ENCODE measurements at places on chromosomes 4 and X.

DNA sequence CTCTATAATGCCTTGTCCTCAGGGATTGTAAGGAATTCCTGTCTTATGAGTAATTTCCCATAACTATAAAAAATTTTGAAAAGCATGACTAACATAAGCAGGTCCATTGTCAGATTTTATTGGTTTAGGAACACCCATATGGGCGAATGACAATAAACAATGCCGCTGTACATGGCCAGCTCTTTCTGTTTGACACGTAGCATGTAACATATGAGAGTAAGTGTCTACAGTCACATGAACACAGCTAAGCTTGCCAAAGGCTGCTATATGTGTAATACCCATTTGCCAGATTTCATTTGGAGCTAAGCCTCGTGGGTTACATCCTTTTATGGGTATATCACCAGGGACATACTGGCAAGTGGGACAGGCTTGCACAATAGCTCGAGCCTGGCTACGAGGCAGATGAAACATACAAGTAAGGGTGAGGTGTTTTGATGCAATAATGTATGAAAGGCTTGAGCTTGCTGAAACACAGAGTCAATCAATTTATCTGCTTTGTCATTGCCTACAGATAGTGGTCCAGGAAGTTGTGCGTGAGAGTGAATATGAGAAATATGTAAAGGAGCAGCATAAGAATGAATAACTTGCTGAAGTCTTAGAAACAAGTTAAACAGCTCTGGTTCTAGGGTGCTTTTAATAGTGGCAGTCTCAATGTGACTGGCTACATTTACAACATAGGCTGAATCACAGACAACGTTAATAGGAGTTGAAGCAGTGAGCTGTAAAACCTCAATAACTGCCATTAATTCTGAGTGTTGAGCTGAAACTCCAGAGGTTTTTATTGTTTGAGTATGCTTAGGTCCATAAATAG is 67.4 kb upstream of the UGT2B10 start:
- H3K27ac ChIP-seq = peak overlapping the region; percentile 88
- H3K4me1 ChIP-seq = peaks cover 21% of the 10 kb centered on the region
- H3K36me3 ChIP-seq = no peaks in the 10 kb centered on the region
- H3K4me3 ChIP-seq = no peak overlapping the region
- peak; percentile 65 for DNase-seq

GRCh38 chrX:11666164-11666563 is 444 bp upstream of the ARHGAP6 start:
- H3K36me3 ChIP-seq = no peaks in the 10 kb centered on the region
- peak; percentile 18 for DNase-seq
- H3K4me1 ChIP-seq = no peaks in the 10 kb centered on the region
- H3K27me3 ChIP-seq = peaks cover 17% of the 10 kb centered on the region

DNA sequence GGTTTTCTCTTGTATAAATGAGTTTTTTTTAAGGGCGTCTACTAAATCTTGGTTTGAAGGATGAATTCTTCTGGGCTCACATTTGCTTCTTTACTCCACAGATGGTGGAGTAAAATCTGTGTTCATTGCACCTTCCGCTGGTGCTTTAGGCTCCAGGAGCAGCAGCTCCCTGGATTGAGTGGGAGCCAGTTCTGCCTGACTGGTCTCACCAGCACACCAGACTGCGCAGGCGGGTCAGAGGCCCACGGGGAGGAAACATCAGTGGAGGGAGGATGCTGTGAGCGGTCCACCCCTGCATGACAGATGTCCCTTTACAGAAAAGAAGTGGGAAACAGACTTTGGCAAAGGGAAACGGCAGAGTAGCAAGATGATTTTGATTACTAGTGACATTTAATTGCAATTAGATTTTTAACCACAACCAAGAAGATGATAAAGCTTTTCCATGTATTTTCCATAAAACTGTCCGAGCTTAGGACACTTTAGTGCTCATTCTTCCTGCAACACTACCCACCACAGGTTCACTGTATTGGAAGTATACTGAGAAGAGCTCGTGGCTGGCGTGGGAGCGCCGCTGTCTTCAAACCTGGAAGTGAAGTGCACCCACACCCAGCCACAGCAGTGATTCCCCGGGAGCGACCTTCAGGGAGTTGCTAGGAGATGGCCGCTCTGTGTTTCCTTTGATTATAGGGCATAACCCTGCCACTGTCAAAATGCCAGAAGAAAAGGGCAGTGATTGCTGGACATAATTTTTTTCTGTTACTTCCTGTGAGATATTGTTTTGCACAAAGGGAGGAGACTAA is 95.2 kb downstream of the SORBS2 start:
- H3K27me3 ChIP-seq = no peaks in the 10 kb centered on the region
- H3K36me3 ChIP-seq = no peaks in the 10 kb centered on the region
- DNase-seq = no peak
- no peak overlapping the region for H3K4me3 ChIP-seq

- DNase-seq = no peak
- H3K4me1 ChIP-seq = no peaks in the 10 kb centered on the region
- H3K36me3 ChIP-seq = no peaks in the 10 kb centered on the region
- H3K27me3 ChIP-seq = no peaks in the 10 kb centered on the region
- no peak overlapping the region for H3K27ac ChIP-seq
These were observed 160.1 kb upstream of the NDST3 start for GRCh38 chr4:117874216-117874615.

DNA sequence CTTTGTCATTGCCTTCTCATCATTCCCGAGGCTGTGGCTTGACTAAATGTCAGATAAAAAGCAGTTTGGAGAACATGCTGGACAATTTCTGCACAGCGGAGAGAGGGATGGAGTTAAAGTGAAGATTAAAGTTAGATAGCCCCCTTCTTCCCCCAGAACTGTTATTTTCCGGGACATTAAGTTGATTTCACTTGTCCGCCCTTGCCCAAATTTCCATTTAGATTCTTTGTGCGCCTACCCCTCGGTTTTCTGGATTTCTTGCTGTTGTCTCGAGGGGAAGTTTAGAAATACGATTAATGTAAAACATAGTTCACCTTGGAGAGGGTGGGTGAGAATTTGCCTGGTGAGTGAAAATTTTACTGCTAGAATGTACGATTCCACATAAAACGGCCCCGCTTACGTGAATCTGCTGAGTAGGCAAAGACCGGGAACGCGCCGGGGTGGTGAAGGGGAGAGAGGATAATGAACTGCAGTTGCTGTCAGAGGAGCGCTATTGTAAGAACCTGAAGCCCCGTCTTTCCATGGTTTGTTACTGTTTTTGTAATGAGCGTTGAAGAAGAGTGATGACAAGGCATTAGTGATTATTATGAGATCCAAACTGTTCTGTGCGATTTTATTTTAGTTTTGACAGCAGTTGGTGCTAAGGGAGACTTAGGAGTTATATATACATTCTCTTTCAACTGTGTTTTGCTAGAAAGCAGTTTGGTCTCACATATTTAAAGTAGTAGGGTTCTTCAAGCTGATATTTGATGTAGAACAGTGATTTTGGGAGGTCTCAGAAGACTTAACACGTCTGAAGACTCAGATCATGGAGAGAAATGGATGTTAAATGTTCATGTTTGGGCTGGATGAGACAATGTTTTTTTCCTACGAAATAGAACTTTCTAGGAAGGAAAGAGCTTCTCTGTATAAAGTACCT is 73.0 kb downstream of the AFF1 start:
- H3K27me3 ChIP-seq = no peaks in the 10 kb centered on the region
- H3K36me3 ChIP-seq = no peaks in the 10 kb centered on the region
- H3K27ac ChIP-seq = peak overlapping the region; percentile 98
- peak overlapping the region; percentile 75 for H3K4me3 ChIP-seq
- H3K4me1 ChIP-seq = peaks cover 25% of the 10 kb centered on the region

DNA sequence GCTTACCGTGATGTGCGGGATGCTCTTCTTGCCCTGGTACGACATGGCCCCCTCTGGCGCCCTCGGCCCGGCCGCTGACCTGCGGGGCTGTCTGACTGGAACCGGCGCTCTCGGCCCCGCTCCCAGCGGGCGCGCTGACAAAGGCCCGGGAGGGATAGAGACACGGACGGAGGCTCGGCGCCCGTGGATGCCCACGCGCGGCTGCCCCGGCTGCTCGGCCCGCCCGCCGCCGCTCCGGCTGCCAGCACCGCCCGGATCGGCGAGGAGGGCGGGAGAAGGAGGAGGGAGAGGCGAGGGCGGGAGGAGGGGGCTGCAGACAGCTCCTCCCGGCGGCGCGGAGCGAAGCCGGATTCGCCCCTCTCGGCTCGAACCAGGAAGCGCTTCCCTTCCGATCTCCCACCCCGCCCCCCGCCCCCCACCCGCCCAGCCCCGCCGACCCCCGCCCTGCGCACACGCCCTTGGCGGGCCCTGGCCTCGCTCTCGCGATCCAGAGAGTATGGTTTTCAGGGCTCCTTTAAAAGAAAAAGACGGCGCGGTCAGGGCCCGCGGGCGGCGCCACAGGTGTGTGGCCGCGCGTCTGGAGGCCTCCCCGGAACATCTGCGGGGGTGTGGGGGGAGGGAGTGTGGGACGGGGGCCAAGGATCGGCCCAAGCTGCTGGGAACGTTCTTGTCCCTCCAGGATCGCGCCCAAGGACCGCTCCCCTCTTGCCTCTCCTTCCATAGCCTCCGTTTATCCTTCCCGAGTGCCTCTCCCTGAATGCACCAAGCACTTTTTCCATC is 4.5 kb downstream of the CRMP1 start:
- peak; percentile 26 for DNase-seq
- H3K36me3 ChIP-seq = no peaks in the 10 kb centered on the region
- H3K27me3 ChIP-seq = peaks cover 65% of the 10 kb centered on the region
- H3K4me1 ChIP-seq = no peaks in the 10 kb centered on the region

DNA sequence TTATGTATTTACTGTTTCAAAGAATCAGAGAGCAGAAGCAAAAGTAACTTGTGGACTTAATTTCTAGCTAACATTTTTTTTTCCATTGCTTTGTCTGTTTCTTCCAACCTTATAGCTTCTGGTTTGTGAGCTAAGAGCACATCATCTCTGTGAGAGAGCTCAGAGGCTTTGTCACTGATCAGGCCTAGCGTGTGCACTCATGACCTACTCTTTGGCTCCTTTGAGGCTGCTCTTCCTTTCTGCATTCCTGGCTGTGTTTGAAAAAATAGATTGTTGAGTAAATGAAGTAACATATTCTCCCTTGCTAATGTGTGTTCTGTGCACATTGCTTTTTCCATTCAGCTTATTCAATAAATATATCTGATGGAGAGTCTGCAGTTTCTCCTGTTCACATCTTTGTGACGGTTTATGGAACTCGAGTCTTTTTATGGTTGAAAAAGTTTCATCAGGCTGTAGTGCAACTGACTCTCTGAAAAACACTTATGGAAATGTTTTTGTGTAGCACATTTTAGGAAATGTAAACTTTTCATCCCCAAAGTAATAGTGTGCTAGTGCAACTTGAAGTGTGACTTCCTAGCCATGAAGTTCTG is 133.0 kb downstream of the RAPGEF2 start:
- no peaks in the 10 kb centered on the region for H3K36me3 ChIP-seq
- H3K27ac ChIP-seq = no peak overlapping the region
- no peaks in the 10 kb centered on the region for H3K27me3 ChIP-seq
- no peak overlapping the region for H3K4me3 ChIP-seq
- no peaks in the 10 kb centered on the region for H3K4me1 ChIP-seq

DNA sequence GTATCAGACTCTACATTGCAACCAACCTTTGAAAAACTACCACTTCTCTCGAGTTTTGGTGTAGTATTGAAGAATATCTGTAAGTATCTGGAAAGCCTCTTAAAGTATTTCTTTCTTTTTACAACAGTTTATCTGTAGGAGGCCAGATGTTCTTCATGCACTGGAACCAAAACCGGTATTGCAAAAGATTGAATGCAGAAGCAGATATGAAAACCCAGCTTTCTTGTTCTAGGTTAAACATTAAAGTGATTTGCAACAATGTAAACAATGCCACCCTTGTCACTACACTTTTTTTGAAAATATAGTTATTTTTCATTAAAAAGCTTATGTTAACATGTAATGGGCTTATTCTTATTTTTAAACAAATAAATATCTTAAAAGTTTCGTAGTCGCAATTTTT is 27.2 kb downstream of the PLS3 start:
- DNase-seq = no peak
- H3K27me3 ChIP-seq = no peaks in the 10 kb centered on the region
- no peak overlapping the region for H3K4me3 ChIP-seq
- H3K4me1 ChIP-seq = no peaks in the 10 kb centered on the region
- H3K36me3 ChIP-seq = no peaks in the 10 kb centered on the region

DNA sequence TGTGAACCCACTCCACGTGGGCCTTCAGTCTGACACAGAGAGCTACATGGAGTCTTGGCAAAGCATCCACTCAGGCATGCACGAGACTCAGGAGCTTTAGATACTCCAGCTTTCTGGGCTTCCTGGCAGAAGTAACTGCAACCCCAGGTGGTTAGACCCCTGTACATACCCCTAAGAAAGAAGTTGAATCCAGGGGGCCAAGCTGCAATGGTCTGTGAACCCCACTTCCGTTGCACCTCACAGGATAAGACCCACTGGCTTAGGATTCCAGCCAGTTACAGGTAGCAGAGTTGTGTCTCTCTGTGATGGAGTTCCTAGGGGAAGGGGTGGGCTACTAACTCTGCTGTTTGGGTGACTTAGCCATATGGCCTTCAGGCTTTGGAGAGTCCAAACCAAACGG is 21.4 kb upstream of the FAAH2 start:
- H3K27me3 ChIP-seq = no peaks in the 10 kb centered on the region
- no peak overlapping the region for H3K27ac ChIP-seq
- no peaks in the 10 kb centered on the region for H3K36me3 ChIP-seq
- no peak for DNase-seq
- H3K4me3 ChIP-seq = no peak overlapping the region

DNA sequence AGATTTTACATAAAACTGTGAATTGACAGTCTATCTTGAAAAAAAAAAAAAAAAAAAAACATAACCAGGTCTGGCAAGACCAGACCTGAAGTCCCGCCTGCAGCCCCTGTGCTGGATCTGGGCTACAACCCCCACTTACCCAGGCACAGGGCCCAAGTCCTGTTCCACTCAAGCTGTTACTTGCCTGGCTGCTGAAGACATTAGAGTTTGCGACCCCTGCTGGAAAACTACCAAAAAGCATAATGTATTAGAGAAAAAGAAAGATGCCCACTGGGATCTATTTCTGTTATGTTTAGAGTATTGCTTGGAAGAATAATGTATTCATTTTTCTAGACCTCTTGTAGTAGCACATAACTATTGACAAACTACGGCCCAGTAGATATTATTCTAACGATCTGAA is 4.7 kb downstream of the HS3ST1 start:
- no peak overlapping the region for H3K4me3 ChIP-seq
- no peaks in the 10 kb centered on the region for H3K36me3 ChIP-seq
- peaks cover 9% of the 10 kb centered on the region for H3K4me1 ChIP-seq
- no peak for DNase-seq

DNA sequence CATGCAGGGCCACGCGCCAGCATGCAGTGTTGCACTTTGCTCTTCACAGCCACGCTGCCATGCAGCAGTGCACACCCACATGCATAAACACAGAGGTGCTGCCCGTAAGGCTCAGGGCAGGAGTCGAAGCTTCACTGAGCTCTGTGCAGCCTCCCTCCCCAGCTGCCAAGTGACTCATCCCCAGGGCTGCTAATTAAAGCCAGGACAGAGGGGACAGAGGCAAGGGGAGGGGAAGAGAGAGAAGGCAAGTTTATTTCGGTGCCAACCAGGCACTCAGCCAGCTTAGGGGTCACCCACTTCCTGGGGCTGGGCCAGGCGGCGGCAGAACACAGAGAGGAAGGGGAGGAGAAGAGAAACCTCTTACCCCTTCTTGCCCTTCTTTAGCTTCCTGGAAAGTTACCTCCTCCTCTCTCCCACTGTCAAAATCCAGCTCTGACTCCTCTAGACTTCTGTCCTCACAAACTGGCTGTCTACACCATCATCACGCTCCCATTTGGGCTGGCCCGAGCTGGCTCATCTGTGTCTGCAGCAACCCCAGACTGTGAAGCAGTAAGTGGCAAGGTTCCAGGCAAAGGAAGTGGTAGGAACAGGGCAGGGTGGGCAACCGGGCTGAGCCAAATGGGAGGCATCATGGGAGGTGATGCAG is 6.2 kb upstream of the IQSEC2 start:
- peaks cover 12% of the 10 kb centered on the region for H3K4me1 ChIP-seq
- H3K27ac ChIP-seq = no peak overlapping the region
- H3K36me3 ChIP-seq = no peaks in the 10 kb centered on the region
- H3K4me3 ChIP-seq = no peak overlapping the region
